Smooth muscle cell of the brain vasculature (primary cell): ENCODE measurements at places on chromosomes 7 and 10.

- no peak for DNase-seq
Measured at GRCh38 chr7:149496642-149497391, 792 bp downstream of the ZNF746 start.

DNA sequence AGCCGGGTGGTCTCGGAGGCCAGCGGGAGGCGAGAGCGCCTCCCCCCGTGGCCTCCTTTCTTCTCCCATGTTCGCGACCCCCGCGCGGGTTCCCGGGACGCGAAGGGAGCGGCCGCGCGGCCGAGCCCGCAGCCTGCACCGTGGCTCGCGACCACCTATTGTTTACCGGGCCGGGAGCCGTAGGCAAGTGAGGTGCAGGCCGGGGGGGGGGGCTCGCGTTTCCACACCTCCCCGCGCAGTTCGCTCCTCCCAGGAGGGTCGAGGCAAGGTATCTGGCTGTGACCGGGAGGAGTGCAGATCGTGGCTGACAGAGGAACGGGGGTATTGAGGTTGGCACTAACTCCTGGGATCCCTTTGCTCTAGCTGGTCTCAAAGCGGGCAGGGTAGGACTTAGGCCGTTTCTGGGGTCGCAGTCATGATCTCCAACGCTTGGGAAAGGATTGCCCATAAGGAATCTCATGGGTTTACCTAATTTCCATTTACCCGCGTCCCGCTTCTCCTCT lies 734 bp downstream of the PTPN12 start:
- peak; percentile 7 for DNase-seq

DNA sequence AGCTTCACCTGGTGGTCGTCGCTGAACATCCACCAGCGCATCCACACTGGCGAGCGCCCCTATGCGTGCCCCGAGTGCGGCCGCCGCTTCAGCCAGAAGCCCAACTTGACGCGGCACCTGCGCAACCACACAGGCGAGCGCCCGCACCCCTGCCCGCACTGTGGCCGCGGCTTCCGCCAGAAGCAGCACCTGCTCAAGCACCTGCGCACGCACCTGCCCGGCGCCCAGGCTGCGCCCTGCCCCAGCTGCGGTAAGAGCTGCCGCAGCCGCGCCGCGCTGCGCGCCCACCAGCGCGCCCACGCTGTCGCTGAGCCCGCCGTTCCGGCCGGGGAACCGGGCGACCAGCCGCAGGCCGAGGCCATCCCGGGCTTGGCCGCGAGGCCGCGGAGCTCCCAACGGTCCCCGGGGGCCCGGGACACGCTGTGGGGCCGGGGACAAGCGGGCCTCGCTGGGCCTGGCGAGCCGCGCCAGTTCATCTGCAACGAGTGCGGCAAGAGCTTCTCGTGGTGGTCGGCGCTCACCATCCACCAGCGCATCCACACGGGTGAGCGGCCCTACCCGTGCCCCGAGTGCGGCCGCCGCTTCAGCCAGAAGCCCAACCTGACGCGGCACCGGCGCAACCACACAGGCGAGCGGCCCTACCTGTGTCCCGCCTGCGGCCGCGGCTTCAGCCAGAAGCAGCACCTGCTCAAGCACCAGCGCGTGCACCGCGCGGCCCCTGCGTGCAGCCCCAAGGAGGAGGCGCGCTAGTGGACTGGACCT lies 18.4 kb downstream of the ZNF775 start:
- DNase-seq, result no peak

DNA sequence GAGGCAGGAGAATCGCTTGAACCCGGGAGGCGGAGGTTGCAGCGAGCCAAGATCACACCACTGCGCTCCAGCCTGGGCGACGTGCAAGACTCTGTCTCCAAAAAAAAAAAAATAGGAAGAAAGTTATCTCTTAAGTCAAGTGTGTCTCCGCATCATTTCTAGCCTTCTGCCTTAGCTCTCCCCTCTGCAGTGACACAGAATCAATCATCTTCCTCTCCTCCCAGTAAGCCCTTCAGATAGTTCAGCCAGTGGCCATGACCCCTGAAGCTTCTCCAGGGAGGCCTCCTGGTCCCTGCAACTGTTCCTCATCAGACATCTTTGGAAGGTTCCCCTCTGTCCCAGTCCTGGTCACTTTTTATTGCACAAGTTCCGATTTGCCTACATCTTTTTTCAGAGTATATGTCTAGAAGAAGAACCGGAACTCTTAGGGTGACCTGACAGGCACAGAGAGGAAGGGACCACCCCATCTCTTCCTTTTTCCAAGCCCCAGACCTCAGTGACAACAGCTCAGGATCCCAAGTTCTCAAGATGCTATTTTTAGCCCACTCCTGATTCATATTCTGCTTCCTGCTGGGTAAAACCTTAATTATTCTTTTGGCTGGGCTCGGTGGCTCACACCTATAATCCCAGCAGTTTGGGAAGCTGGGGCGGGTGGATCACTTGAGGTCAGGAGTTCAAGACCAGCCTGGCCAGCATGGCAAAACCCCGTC lies 6.6 kb upstream of the RHBDD2 start:
- no peak for DNase-seq
